ENCODE measurements at places on chromosomes 7 and 10. TPM values are rescaled to one million over a fixed set of nuclear protein-coding genes. Genes with fewer than 3 reads are reported as not detected.

Gene GSTO2
- total RNA-seq: 0.66 TPM

Gene MYL7
- not detected for total RNA-seq

Gene HOXA3
- total RNA-seq: 0.75 TPM

Gene OPN4
- not detected for total RNA-seq

Gene ASAH2
- total RNA-seq: 0.63 TPM

Gene INHBA
- 4.5 TPM for total RNA-seq

Gene SCART1
- total RNA-seq: 1.3 TPM

Gene PTF1A
- total RNA-seq: not detected

Gene TDRD1
- total RNA-seq: not detected

Gene EPO
- total RNA-seq: not detected

Gene CDNF
- total RNA-seq: 0.47 TPM

Gene ACTA2
- 8.1 TPM for total RNA-seq

Gene APBB1IP
- not detected for total RNA-seq

Gene GIMAP7
- total RNA-seq: 16.2 TPM

Gene GIMAP4
- 135 TPM for total RNA-seq

Gene CCDC7
- 5.8 TPM for total RNA-seq

Gene PRSS37
- total RNA-seq: not detected

Gene FHIP2A
- 18.5 TPM for total RNA-seq

Data from endothelial cell of coronary artery (primary cell).